ENCODE measurements at places on chromosomes 12 and 14.

- DNase-seq, result no peak
Observed at GRCh38 chr14:55103971-55104954, 24.8 kb upstream of the LGALS3 start.

DNA sequence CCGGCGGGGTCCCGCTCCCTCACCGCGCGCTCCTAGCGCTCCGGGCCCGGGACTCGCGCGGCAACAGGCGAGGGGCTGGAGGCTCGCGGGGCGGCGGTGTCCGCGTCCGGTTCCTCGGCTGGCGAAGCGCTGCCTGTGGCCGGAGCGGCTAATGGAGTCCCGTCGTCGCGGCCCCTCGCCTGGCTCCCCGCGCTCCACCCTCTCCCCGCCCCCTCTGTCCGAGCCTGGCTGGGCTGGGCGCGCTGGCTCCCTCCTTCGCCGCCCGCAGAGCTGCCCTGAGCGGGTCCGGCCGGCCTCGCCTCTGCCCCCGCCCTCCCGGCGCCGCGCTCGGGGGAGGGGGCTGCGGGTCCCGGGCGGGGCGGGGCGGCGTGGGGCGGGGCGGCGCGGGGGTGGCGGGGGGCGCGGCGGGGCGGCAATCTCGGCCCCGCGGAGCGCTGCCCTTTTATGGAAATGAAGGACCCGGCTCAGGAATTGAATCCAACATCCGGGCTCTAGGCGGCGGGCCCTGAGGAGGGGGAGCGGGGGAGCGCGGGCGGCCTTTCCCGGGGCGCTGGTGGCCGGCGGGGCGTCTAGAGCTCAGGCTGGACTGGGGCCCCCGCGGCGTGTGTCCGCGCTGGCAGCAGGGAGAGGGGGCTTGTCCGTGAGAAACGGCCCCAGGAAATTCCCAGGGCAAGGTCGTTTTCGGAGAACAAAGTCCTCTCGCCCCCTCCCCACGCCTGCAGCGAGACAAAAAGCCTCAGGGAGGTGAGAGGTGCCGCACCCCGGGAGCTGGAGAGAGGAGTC is at the start of gene FERMT2:
Gene FERMT2 (minus strand): TSS at position 153 of the 783 bp plus-strand sequence. CDS start 482 bp downstream, outside the sequence.
- peak; percentile 5 for DNase-seq

DNA sequence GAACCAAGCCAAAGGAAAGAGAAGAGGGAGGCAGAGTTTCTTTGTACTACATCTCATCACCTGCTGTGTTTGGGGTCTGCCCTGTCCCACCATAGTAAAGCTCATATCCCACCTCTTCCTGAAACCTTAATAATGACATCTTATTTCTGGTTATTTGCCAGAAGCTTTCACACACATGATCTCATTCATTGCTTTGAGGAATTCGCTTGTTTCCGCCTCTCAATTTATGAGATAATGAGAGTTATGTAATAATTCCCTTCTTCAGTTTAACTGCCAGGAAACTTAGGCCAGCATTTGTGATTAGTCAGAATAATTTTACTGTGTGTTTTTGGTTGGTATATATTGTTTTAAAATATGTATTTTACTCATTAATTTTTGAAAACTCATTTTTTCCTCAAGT is 205.2 kb downstream of the CACNA1C start:
- DNase-seq, result no peak

DNA sequence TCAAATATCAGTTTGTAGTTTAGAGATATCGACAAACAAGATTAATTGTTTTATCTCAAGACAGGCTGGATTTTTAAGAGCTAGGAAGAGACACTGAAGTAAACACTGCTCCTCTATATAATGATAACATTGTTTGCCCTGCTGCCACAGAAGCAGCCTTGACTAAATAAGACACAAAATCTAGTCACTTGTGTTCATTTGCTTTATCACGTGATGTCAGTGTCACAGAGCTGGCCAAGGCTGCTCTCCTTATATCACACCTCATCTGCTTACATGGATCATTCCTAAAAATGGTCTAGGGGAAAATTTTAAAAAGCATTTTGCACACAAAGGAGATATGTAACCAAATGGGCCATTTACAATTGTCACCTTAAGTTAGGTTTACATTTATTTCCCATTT is 64.1 kb downstream of the SOX5 start:
- DNase-seq, result no peak

- DNase-seq, result no peak
Observed at GRCh38 chr12:131609762-131610161, 101.1 kb upstream of the SFSWAP start.

DNA sequence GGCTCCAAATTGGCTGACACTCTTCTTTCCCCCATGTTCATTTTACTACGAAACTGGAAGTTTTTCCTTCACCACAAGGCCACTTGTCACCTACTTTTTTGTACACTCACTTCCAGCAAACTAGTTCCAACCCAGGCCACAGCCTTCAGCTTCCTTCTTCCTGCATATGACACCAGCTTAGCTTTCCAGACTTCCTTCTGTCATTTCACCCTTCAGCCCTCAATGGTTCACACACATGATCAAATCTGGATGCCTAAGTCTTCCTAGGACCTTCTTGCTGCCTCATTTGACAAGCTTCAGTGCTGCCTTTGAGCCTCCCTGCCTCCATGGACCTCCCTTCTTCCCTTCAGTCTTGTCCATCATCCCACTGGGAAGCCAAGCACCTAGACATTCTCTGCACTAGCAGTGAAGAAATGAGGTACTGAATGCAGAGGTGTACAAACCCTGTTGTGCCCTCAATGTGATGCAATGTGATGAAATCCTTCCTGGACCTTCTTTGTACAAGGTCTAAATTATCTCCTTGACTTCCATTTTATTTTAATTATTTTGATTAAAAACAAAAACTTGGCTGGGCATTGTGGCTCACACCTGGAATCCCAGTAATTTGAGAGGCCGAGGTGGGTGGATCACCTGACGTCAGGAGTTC is 4.3 kb upstream of the REC8 start:
- DNase-seq, result no peak
